ENCODE measurements at places on chromosomes 2 and 18.
A peak's percentile ranks its signal among the peaks of the same experiment; 100 is the strongest.

DNA sequence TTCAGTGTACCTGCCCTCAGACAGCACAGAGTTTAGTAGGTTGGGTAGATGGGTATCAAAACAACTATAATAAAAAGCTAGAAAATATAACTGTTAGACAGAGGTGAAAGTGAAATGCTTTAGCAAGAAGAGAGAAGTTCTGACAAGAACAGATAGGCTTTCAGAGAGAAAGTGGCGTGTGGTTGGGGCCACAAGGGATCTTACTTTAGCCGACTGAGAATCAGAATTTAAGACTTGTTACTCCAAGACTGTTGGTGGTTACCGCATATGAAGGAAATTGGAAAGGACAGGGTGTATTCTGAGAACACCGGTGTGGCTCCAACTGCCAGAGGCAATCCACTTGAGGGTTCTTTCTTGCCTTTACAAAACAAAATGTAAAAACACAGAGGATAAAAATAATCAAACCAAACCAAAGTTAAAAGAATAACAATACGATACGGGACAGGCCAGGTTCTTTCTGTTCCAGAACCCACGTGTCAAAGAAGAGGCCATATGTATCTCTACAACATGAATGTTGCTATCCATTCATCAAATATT, 44.4 kb upstream of the AGPS start:
- peak; percentile 56 for DNase-seq

DNA sequence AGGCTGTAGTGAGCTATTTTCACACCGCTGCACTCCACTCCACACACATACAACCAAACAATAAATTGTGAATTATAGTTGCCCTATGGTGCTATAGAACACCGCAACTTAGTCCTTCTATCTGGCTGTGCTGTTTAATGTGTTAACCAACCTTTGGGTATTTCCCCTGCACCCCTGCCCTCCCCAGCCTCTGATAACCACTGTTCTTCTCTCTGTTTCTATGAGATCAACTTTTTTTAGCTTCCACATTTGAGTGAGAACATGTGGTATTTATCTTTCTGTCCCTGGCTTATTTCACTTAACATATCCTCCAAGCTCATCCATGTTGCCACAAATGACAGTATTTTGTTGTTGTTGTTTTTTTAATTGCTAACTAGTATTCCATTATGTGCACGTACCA, 32.5 kb downstream of the TET3 start:
- no peak for DNase-seq

DNA sequence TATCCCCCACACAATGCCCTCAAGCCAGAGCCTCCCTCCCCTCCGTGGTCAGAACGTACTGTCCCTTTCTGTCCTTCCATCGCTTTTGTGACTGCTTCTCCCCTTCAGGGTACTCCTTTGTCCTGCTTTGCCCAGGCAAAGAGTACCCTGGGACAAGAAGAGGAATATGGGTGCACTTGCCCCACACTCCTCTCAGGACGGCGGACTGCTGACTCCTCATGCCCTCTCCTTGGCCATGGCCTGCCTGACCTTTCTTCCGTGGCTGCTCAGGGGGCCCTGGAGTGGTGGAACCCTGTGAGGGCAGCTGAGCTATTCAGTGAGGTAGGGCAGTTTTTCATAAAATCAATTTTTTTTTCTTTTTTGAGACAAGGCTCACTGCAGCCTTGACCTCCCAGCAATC, 18.7 kb downstream of the C2orf74 start:
- no peak for DNase-seq

DNA sequence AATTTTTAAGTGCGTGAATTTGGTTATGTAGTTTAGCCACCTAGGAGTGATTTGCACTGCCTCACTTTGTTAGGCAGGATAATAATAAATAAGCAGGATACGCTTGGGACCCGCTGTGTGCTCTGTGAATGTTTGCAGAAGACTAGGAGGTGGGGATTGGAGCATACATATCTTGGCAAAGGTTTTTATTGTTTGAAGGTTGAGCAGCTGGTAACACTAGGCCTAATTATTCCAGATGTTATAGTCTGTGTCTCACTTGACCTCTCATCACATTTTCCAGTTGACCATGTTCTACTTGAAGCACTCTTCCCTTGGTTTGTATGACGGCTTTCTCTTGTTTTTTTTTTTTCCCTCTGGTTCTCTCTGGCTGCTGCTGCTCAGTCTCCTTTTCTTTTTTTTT, 42.7 kb downstream of the FHOD3 start:
- DNase-seq = peak; percentile 94

DNA sequence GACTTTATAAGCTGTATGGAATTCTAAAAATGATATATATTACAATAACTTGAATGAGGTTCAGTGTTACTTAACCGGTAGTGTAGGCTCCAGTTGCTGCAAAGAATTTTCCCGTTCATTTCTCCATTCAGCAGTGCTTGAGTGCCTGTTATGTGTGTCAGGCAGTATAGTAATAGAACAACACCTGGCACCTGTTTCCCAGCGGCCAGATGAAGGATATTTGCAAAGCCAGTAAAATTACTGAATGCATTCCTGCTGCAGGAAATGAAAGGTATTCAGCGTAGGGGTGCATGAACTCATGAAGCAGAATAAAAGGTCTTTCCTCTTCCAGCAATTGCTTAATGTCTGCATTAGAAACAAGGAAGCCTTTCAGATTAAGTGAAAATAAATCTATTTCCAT, 18.8 kb downstream of the YPEL5 start:
- DNase-seq = no peak

- no peak for DNase-seq
These were observed 313.3 kb downstream of the AGAP1 start for GRCh38 chr2:235806986-235807750.

DNA sequence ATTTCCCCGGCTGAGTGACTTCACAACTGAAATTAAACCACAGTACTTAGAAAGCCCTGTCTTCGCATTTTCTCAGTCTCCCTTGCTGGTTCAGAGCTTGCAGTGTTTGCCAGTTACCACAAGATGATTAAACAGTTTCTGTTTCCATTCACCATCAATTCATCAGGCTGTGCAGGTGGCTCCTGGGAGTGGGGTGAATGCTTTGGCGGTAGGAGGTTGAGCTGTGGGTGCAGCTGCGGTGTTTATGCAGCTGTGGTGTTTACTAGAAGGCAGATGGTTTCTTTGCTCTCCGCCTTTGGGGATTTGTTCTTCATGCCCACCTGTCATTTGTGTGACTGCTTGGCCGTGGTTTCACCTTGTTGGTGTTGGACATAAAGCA, 16.1 kb downstream of the ACOXL start:
- no peak for DNase-seq

DNA sequence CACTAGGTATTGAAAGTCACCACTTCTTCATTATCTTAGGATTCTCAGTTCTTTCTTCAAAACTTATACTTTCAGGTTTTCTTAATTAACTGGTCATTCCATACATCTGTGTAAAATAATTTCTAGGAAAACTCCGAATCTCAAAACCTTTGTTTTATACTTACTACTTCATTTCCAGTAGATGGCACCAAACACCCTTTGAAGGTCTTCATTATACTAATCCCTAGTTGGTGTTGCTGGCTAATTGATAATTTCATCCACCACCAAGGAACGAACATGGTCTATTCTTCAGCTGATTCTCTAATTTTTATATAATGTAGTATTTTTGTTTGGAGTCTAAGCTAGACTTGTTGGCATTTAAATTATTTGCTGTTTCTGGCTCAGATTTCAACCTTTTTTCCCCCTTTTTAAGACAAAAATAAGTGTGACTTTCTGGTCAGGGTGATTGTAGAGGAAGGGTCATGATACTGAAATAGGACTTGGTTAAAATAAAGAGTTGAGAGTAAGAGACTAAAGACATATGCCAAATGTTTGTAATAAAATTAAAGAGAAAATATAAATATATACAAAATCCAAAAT, 2.8 kb upstream of the MXD1 start:
- DNase-seq = peak; percentile 78

- peak; percentile 77 for DNase-seq
These were observed 25.5 kb downstream of the B4GALT6 start for GRCh38 chr18:31658670-31659575.

GRCh38 chr2:158502974-158503373, 46.2 kb downstream of the PKP4 start:
- DNase-seq = peak; percentile 87

GRCh38 chr2:159921752-159922404, 123.9 kb upstream of the CD302 start:
- DNase-seq = peak; percentile 46

GRCh38 chr18:52610451-52611115, 270.6 kb downstream of the DCC start:
- no peak for DNase-seq

- peak; percentile 47 for DNase-seq
These were observed 40.0 kb downstream of the IL1RL2 start for GRCh38 chr2:102226612-102227391.

DNA sequence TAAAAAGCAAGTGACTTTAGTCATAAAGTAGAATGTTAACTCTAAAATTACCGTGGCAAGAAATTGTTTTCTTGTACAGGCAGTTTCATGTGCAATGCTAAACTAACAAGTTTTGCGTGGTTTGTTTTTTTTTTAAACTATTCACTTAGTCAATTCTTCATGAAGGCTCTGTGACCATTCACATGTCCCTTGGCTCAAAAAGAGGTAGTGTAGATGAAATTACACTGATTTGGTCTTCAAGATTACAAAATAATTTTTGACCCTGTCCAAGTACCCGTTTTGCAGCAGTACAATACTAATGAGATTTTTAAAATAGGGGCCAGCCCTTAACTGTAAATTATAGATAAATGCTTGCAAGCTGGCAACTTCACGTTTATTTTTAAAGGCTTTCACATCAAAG, 1.3 kb downstream of the TMEM131 start:
- no peak for DNase-seq

DNA sequence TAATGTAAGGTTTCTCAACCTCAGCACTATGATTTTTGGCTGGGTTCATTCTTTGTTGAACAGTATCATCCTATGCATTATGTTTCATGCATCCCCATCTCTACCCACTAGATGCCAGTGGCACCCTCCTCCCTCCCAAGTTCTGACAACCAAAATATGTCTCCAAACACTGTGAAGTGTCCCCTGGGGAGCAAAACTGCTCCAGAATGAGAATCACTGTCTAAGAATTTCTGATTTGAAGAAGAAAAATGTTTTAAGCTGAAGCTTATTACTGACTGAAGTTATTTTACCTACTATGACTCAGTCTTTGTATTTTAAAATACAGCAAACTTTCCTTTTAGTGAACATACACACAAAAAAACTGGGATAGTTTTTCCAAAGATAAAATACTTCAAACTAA, 3.4 kb downstream of the THADA start:
- DNase-seq = no peak

- DNase-seq = peak; percentile 41
These were observed 22.6 kb upstream of the FZD5 start for GRCh38 chr2:207792244-207792785.

DNA sequence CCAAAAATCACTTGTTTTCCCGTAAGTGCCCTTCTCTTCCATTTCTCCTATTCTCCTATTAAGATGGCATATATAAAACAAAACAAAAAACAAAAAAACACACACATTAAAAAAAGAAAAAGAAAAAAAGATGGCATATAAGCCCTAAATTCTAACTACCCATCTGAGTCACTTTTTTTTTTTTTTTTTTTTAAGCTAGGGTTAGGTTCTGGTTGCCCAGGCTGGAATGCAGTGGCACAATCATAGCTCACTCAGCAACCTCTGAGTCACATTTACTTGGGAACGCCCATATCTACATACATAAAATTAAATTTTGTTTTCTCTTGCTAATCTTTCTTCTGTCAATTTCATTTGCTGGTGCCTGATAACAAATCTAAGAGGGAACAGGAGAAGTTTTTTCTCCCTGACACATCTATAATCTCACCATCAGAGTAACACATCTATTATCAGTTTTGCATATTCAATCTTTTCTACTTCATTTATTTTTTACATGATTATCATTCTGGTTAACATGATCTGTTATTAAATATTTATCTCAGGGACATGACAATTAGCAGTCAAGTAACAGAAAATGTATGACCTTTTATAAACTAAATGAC, 52.1 kb downstream of the EEF1B2 start:
- DNase-seq = no peak

DNA sequence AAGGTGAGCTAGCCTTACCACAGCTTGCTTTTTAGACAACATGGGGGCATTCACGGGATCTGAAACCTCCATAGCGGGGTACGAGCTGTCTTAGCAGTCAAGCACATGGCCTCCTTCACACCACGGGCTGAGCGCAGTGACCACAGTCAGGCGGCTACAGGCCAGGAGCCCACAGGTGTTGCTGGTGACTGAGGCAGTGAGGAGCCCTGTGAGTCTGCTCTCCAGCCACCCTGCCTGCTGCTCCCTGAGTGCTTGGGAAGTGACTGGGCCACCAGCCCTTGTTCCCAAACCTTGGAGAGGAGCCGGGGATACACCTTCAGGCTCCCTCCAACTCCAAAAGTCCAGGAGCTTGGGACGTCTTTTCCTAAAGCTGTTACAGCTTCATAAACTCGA, 418.1 kb upstream of the MYT1L start:
- DNase-seq = no peak

GRCh38 chr18:61992285-61992684, 99.5 kb upstream of the RNF152 start:
- DNase-seq = peak; percentile 60

DNA sequence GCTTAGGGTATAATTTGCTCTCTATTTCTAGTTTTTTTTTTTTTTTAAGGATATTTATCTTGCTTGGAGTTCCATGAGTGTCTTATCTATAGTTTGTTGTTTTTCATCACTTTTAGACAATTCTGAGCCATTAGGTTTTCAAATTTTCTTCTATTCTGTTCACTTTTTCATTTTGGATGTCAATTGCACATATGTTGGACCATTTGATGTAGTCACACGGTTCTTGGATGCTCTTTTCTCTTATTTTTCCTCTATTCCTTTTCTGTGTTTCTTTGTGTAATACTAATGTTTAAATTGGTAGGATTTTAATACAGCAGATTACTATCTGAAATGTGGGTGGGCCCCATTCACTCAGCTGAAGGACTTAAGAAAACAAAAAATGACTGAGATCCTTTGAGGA, 292.6 kb downstream of the CALCRL start:
- DNase-seq = no peak

DNA sequence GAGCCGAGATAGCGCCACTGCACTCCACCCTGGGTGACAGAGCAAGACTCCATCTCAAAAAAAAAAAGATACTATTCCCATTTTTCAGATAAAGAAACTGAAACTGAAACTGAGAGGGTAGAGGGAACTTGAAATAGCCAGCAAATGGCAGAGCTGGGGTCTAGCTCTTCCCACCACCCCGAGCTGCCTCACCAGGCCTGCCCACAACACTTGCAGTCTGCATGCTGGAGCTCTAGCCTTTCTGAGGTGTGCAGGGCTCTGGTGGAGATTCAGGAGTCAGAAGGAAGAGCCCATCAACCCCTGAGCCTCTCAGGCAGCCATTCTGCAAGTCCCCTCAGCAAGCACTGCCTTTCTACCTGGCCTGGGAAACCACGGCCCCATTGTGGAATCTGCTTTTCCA, 14.3 kb downstream of the EDAR start:
- no peak for DNase-seq

GRCh38 chr2:171878481-171878993, 15.5 kb downstream of the SLC25A12 start:
- peak; percentile 23 for DNase-seq

- peak; percentile 18 for DNase-seq
These were observed 1.1 kb downstream of the TMEM169 start for GRCh38 chr2:216082805-216083204.

GRCh38 chr2:117222809-117223208, 591.7 kb upstream of the DDX18 start:
- DNase-seq = no peak

- no peak for DNase-seq
These were observed 159.7 kb upstream of the ZNF236 start for GRCh38 chr18:76662626-76663025.

All from muscle of leg (tissue), 16 donors.